HuH-7 (cell line): ENCODE measurements at places on chromosomes 3 and 15.
A peak's percentile ranks its signal among the peaks of the same experiment; 100 is the strongest.

GRCh38 chr3:24709956-24710355, 215.3 kb upstream of the THRB start:
- DNase-seq, result no peak

DNA sequence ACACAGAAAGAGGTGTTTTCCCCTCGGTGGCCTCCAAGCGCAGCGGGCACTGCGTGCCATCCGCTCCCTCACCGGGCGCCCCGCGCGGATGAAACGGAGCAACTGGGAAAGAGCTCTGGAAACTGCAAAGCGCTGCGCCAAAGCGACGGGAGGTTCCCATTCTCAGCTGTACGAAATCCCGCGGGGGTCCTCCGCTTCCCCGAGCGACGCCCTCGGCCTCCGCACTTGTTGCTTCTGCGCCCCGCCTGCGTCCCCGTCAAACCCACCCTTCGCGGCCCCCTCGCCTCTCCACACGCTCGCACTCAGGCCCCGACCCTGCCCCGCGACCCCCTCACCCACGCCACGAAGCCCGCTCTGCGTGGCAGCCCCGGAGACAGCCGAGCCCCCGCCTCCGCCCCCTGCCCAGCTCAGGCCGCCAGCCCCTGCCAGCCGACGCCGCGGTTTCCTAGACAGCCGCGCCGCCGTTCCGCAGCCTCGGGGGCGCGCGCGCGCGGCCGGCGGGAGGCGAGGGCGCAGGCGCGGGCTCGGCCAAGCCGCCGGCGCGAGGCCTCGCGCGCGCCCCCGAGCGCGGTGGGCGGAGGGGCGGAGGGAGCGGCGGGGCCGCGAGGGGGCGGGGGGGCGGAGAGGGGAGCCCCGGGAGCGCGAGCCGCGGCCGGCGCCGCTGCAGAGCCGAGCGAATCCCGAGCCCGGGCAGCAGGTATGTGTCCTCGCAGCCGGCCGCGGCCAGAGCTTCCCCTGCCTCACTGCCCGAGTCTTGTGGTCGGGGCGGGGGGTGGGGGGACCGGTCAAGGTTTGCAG, at the start of gene TMEM266:
TSS of gene TMEM266 (plus strand) at position 666 of the 798 bp plus-strand sequence. CDS start 74,279 bp downstream, outside the sequence.
- peak; percentile 84 for DNase-seq

DNA sequence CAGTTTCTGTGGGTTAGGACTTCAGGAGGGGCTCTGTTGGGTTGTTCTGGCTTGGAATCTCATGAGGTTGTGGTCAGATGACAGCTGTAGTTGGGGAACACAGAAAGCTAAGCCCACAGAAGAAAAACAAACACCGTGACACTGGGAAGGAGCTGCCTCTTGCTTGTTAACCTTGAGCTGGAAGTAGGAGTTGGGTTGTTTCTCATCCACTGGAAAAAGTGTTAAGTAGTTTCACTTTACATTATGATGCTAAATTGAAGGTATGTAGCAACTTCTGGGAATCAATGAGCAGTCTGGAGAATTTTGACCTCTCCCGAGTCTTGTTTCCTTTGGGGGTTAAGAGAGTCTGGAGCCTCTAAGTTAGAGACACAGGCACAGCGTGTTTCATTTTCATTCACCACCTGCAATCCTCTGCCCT, 20.4 kb downstream of the HACD3 start:
- no peak for DNase-seq

DNA sequence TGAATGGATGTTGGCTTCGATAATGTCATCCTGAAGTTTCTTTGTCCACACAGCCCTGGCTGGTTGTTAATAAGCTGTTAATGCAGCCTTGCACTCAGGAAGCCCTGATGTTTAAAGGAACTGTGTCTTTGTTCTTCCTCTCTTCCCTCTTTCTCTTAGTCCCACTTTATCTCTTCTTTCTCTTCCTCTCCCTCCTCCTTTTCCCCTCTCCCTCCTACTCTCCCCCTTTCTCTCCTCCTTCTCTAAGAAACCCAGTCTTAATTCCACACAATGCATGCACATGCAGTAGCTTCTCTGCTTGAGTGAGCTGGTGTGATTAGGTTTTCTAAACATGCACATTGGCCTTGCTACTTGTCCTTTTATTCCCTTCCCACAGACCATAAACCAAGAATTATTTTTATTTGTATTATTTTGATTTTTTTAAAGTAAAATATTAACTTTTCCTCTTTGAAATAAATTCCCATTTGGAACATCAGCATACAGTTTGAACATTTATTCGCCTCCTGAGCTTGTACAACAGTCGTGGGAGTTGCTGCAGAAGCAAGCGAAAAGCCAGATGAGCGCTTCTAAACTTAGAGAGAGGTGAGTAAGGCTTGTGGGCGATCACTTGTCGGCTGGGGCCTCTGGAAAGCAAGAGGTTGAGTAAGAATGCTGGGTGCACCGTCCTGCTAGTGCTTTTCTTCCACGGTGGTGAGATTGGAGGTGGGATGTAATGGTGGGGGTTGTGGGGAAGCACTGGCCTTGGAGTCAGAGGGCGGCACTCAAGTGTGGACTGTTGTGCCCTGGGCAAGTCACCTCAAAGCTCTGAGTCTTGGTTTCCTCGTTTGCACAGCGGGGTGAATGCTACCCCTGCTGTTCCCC, 7.2 kb downstream of the GHRL start:
- DNase-seq, result no peak

DNA sequence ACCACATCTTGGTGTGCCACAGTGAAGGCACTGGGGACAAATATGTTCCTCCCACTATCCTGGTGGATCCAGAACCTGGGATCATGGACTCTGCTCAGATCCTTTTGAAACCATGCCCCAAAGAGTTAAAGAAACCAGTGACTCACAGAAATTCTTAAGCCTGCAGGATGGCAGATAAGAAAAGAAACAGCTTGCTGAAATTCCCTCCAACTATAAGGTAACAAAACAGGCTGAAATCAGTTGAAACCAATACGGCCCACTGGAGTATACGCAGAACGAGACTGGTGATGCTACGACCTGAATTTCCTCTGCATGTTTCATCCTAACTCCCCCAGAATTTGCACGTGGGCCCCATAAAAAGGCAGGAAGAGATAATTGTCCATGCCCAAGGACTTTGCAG, 209.6 kb downstream of the TJP1 start:
- no peak for DNase-seq

DNA sequence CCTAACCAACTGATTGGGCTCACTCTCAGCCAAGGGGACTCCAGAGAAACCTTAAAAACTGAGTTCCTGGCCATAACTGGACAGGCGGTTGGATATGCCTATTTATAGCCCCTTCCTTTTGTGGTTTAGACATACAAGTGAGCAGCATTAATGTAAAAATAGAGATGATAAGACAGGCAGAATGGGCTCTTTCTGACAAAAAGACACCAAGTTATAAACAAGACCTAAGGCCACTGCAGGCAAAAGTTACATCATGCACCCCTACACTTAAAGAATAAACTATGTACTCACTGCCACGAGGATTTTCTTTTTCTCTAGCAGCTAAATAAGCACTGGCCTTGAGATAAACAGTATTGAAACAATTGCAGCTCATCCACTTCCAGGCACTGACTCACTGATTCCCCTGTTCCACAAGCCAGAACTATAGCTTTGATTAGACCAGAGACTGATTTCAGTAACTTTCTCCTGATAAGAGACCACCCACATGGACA, 30.1 kb downstream of the SUCNR1 start:
- no peak for DNase-seq

- DNase-seq, result no peak
Measured at GRCh38 chr3:27556887-27557286, 72.7 kb upstream of the SLC4A7 start.

GRCh38 chr3:127628426-127628787, 578 bp upstream of the PODXL2 start:
- DNase-seq, result no peak

- DNase-seq, result no peak
Measured at GRCh38 chr3:73419179-73419803, 205.4 kb downstream of the PDZRN3 start.

DNA sequence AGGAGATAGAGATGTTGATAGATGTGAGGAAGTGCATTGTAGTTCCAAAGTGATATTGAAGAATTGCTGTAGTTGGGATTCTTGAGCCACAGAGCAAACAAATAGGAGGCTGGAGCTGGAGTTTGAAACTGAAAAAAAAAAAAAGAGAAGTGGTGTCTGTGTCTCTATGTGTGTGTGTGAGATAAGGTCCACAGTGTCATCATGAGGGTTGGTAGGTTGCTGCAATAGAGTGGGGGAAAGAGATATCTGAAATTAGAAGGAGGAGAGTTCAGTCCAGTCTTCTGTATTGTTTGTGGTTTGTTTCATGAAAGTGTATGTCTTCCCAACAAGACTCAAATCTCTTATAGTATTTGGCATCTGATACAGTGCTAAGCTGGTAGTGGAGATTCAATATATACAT, 37.3 kb upstream of the CACNA1D start:
- no peak for DNase-seq

DNA sequence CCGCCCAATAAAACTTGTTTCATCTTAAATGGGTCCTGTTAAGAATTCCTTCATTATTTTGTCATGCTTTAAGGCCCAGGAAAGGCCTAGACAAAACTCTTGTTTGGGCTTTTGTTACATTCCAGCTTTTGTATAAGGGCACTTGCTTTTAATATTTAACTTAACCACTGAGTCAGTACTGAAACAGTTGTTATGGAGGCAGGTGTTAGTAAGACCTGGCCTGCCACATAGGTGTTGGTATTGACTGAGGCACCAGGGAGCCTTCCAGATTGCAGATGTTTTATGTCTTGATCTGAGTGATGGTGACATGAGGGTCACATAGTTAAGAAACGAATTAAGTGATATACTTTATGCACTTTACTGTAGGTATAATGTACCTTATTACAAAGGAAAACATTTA, 274.9 kb upstream of the TGFBR2 start:
- DNase-seq, result no peak

GRCh38 chr3:100496711-100497261, 4.4 kb downstream of the TMEM45A start:
- no peak for DNase-seq

DNA sequence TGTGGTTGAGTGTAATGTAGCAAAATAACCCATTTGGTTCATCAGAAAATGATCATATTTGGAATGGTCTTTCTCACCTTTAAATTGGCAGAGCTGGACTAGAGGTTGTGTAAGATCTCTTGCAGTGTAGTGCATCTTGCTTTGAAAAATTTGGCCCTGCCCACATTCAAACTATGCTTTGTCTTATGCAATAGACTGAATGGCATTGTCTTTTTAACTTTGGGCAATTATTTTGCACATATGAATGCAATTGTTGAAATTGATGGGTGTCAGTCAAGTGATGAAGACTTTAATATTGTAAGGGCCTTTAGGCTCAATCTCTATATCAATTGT, 381.4 kb downstream of the GRM7 start:
- no peak for DNase-seq

GRCh38 chr3:64104691-64105111, 81.4 kb upstream of the PSMD6 start:
- DNase-seq, result no peak

GRCh38 chr3:17478673-17479072, 263.8 kb downstream of the TBC1D5 start:
- no peak for DNase-seq

DNA sequence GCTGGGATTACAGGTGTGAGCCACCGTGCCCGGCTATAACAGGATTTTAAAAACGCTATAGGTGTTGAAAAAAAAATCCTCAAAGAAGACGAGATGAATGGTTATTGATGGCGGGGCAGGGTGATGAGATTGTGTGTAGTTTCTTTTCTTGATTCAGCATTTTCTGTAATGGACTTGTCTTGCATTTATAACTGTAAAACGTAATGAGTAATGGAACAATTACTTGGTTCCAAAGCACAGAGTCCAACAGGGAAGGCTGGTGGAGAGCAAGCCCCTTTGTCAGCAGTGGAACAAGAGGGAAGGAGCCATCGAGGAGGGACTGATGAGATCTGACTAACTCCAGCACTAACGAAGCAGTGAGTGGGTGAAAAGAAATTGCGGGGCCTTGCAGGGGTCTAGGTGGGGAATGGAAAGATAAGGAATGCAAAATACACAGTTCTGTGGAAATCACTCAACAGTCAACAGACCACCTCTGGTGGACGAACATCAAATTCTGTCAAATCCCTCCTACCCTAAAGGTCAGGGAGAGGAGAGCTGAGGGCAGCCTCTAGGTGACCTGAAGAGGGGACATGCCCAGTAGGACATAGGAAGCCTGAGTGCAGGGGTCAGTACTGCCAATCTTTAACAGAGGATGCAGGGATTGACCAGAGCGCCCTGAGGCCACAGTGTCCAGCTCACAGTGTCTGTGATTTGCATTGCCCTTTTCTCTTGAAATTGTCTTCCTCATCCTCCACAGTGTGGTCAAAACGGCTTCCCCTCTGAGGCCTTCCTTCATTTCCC, 23.1 kb upstream of the CDCP1 start:
- DNase-seq, result no peak

GRCh38 chr3:123334056-123334455, 114.8 kb downstream of the ADCY5 start:
- no peak for DNase-seq

DNA sequence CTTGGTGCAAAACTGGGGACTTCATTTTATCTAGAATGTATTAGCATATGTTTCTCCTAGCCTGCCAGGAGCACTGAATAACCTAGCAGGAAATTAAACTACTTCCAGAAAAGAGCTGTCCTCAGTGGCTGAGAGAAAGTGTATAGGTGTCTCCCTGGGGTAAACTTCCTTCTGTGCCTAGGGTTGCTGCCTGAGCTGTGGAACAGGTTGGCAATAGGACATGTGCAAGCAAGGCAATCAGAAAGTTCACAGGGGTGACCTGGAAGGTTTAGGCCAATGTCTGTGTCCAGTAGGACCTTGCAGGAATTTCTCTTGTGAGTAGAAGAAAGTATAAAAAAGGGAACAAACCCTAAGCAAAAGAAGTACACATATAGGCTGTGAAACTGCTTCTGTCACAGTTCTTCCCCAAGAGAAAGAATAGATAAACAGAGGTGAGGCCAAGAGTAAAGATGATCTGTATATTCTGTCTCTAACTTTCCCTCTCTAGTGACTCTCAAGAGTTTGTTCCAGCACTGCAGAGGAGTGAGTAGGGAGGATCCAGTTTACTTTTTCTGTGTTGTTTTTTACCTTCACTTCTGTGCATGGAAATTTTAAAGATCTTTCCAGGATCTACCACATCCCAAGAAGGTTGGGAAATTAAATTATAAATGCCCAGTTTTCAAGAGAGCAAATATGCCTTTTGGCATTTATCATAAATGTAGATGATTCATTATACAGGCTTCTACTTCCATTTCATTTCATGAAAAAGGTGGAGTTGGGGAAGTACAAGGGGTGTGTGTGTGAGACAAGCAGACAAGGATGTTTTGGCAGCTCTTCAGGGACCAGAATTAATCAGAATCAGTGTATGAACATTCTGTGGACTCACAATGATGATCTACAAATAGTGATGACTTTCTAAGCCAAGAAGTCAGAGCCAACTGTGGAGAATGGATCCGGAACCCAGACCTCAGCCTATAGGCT, 155.2 kb downstream of the RBPMS2 start:
- no peak for DNase-seq
